ENCODE measurements at places on chromosomes 16 and 17. TPM values are rescaled to one million over a fixed set of nuclear protein-coding genes. Genes with fewer than 3 reads are reported as not detected.
A peak's percentile ranks its signal among the peaks of the same experiment; 100 is the strongest.

GRCh38 chr17:22158364-22158763 lies 466.0 kb downstream of the KCNJ18 start:
- DNase-seq, result no peak

GRCh38 chr16:72637306-72637705 lies 410.6 kb downstream of the ZFHX3 start:
- DNase-seq, result peak; percentile 73

- peak; percentile 75 for DNase-seq
Observed at GRCh38 chr17:6666077-6666521, 14.5 kb downstream of the C17orf100 start.

GRCh38 chr16:88196471-88197400 lies 186.0 kb upstream of the ZNF469 start:
- no peak for DNase-seq

- DNase-seq, result peak; percentile 92
Observed at GRCh38 chr17:17356149-17356930, 53.2 kb downstream of the NT5M start.

DNA sequence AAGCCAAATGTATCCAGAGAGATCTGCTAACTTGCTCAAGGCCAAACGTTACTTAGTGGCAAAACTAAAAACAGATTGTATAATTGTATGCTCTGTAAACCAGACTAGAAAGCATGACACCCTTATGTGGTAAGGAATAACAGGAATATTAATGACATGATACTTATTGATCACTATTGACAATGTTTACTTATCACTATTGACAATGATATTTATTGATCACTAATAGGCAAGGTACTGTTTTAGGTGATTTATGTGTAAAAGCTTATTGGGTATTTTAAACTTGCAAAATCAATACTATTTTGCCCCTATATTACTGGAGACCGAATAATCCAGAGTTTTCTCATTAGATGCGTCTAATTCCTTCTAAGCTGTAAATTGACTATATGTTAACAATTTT lies 985.1 kb downstream of the CDH11 start:
- DNase-seq, result no peak

- DNase-seq, result peak; percentile 77
Observed at GRCh38 chr17:81733507-81734404, 21.7 kb downstream of the SLC25A10 start.

DNA sequence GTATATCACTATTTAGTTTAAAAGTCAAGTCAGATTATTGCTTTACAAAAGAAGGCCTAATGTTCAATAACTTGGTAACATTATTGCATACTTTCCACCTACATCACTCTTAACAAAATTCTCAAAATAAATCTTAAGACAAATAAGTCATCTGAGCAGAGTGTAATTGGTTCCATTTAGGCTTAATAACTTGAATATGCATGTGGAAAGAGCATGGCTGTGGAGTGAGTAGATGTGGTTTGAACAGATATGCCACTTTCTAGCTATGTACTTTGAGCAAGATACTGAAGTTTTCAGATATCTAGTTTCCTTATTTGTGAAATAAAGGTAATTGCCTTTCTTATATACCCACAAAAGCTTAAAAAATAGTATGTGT lies 6.7 kb upstream of the EVI2A start:
- DNase-seq, result no peak

Gene TMEM208
- 48.0 TPM for total RNA-seq

Gene UTS2R
- total RNA-seq, result not detected

Gene YBX2
- total RNA-seq, result 1.1 TPM
